ENCODE measurements at places on chromosomes 16 and 17.

DNA sequence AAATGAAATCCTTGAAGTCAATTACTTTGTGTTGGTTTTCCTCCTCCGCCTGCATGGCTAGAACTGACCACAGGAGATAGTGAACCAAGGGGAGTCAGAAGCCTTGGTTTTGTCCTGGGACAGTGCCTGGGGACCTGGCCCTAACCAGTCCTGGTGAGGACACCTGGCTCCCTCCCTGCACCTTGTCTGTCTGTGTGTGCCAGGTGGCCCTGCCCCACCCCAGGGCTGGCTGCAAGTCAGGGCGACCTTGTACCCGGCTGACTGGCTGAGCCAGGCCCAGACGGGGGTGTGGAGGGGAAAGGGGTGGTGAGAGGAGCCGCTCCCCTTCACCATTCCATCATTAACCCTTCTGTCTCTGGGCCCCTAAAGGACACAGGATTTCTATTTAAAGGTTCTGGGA is 3.4 kb downstream of the RAPGEFL1 start:
- DNase-seq, result no peak

GRCh38 chr16:30658731-30659506 is 688 bp downstream of the FBRS start:
- DNase-seq, result peak; percentile 92

DNA sequence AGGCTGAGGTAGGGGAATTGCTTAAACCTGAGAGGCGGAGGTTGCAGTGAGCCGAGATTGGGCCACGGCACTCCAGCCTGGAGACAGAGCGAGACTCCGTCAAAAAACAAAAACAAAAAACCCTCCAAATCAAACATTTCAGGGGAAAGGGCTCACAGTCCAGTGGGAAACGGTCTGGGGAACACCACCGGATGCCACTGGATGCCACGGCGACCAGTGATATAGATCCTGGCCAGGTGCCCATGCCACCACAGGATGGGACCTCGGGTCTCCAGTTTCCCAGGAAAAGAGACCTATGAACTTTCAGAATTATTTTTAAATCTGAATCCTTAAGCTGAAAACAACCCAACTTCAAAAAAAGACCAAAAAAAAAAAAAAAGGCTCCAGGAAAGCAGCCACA is 12.3 kb downstream of the CEP131 start:
- DNase-seq, result no peak

DNA sequence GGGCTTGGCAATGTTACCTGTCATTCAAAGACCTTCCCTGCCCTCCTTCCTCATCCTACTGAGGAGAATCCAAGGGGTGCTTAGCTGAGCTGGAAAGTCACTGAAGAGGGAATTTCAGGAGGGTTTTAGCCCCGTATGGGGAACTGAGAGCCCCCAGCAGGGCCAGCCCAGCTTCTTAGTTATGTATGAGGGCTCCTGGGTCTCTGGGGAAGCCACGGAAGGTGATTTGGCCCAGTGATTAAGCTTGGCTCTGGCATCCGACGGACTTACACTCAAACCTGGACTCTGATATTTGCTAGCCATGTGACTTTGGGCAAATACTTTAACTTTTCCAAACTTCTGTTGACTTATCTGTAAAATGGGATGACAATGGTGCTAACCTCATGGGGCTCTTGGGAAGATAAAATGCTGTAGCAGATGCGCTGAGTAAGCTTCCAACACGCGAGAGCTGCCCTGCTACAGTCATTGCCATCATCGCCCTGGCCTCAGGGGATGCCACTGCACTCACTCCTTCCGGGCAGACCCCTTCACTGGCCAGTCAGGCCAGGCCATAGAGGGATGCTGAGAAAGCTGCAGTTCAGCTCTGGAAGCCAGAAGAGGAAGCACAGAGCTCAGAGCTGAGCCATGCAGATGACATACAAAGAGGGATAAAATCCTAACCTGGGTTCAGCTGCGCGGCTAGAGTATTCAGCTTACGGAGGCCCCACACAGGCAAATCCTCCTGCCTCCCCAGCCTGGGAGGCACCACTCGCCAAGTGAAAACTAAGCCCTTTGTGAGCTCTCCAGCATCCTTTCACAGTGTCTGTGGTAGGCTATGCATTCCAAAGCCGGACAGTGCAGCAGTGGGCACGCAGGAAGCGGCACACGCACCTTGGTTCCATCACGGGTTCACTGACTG is 44.9 kb upstream of the PIK3R6 start:
- DNase-seq, result no peak

DNA sequence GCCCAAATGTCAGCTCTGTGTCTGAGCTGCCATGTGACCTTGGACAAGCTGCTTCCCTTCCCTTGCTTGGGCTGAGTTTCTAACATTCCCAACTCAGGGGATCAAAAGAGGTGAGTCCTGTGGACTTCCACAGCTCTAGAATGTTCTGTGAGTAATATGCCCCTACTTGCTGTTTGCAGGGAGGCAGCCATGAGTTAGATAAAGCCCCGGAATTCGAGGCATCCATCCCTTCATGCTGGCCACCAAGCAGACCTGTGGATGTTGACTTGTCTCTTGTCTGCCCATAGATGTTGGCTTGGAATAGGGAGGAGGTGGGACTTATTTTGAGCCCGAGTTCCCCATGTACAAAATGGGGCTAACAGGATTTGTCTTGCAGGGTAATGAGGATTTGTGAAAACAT is 36.2 kb downstream of the KSR1 start:
- no peak for DNase-seq

GRCh38 chr17:81239714-81240555 is 817 bp downstream of the NDUFAF8 start:
- no peak for DNase-seq

- DNase-seq, result no peak
These were observed 169.4 kb downstream of the FOXL1 start for GRCh38 chr16:86747761-86748160.

GRCh38 chr17:41535764-41536481 is 7.8 kb upstream of the KRT19 start:
- DNase-seq, result no peak

- DNase-seq, result no peak
These were observed 3.8 kb upstream of the RAI1 start for GRCh38 chr17:17677299-17678040.

DNA sequence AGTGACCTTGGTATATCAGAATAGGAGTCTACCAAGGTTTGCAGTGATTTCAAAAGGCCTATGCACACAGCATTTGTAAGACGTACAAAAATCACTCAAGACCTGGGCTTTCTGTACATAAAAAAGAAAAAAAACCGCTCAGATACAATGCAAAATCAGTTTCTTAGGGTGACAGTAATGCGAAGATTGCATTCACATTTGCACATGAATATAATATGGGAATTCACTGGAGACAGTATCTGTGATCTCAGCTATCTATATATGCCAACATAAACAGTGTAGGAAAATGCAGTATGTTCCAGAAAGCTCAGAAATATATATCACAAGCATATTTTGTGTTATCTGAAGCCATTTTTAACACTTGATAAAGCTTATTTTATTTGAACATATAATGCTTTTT is 176.4 kb upstream of the MYOCD start:
- DNase-seq, result no peak

DNA sequence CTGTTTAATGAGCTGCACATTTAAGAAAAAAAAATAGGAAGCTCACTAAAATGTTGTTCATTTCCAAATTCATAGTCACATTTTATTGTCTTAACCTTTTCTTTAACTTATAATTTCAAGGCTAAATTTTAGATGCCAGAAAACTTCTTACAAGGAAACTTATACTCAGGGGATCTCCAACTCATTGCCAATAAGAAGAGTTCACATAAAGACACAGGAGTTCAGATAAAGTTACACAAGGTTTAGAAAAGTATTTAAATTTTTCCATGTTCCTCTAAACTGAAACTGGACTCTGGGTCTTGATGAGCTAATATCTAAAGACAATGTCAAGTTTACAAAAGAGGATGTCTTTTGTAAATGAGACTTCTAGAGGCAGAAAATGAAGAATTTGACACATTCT is 190.7 kb upstream of the KCNJ16 start:
- no peak for DNase-seq

DNA sequence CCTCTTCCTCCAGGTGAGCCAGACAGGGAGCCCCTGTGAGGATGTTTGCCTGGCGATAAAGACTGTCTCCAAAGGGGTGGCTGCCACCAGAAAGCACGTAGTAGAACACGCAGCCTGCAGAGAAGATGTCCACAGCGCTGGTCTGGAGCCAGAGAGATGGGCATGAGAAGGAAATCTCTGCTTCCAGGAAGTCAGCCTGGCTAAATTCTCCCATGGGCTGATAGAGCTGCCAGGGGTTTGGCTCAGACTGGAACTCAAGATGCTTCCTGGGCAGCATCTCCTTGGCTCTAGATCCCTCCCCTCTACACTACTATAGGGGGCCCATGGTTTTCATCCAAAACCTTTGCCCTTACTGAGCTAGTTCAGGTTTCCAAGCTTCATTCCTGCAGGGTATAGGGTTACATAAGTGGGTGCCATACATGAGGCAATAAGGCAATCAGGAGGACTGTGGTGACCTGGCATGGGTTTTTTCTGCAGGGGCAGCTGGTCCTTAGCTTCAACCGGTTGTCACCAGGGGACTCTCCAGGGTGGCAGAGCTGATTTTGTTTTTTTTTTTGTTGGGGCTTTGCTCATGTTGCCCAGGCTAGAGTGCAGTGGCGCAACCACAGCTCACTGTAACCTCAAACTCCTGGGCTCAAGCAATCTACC is 13.6 kb downstream of the PLK1 start:
- DNase-seq, result no peak

GRCh38 chr17:38703742-38704605 is 1.1 kb upstream of the MLLT6 start:
- DNase-seq, result no peak

DNA sequence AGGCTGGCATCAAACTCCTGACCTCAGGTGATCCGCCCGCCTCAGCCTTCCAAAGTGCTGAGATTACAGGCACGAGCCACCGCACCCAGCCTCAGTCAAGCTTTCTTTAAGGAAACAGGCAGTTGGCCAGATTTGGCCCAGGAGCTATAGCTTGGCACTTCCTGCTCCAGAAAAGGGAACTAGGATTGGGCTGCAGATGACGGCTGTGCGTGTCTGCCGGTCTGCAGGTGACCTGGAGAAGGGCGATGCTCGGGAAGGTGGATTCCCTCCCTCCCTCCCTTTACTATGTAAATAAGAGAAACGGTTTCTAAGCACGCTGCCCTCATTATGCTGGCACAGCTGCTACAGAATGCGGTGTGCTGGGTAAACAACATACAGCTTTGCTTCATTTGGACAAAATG is 215.9 kb downstream of the RPTOR start:
- no peak for DNase-seq

DNA sequence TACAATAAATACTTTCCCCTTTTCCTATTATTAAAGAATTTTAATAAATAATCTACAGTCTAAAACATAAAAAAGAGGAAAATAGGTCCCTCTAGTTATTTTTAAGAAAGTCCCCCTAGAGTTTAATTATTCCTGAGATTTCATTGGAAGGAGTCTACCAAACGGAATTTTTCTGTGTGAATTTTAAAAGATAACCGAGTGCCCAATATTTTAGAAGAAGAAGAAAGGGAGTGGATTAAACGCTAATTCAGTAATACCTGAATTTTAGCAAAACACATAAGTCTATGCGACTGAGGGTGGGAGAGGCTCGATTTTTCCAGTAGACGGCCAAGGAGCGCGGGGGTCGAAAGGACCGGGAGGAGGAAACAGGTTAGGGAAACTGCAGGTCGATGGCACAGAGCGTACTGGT is 2.2 kb downstream of the HOXB2 start:
- DNase-seq, result no peak

GRCh38 chr16:68802190-68802589 is 41.1 kb upstream of the TANGO6 start:
- DNase-seq, result no peak

GRCh38 chr16:57591870-57592485 is 36.5 kb upstream of the ADGRG1 start:
- no peak for DNase-seq

DNA sequence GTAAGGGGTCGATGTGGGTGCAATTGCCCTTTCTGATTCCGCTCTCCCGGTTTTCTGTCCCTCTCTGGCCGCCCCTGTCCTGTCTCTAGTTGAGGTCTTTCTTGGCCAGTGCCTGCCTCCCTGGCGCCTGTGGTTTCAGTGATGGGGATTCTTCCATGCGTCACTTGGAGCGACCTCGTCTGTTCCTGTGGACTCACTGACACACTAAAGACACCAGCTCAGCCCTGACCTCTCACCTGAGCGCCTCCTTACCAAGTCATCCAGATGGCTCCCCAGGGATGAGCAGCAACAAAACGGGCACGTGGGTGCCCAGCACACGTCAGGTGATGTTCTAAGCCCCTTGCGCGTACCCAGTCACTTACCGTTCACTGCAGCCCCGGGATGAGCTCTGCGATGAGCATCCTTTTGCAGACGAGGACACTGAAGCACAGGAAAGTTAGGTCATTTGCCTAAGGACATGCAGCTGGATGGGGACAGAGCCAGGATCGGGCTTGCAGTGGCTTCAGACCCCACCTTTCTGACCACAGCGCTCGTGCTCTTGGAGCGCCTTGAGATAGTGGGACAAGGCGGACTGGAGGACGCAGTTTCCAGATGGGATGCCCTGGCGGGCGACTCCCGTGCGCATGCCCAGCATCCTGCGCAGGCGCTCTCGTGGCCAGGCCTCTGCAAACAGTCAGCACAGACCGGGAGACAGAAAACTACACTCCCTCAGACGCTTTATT is 11.5 kb upstream of the LGALS3BP start:
- no peak for DNase-seq

- DNase-seq, result no peak
These were observed 117.6 kb downstream of the USP31 start for GRCh38 chr16:23031508-23032098.

GRCh38 chr16:83118365-83118764 is 491.6 kb downstream of the CDH13 start:
- no peak for DNase-seq

DNA sequence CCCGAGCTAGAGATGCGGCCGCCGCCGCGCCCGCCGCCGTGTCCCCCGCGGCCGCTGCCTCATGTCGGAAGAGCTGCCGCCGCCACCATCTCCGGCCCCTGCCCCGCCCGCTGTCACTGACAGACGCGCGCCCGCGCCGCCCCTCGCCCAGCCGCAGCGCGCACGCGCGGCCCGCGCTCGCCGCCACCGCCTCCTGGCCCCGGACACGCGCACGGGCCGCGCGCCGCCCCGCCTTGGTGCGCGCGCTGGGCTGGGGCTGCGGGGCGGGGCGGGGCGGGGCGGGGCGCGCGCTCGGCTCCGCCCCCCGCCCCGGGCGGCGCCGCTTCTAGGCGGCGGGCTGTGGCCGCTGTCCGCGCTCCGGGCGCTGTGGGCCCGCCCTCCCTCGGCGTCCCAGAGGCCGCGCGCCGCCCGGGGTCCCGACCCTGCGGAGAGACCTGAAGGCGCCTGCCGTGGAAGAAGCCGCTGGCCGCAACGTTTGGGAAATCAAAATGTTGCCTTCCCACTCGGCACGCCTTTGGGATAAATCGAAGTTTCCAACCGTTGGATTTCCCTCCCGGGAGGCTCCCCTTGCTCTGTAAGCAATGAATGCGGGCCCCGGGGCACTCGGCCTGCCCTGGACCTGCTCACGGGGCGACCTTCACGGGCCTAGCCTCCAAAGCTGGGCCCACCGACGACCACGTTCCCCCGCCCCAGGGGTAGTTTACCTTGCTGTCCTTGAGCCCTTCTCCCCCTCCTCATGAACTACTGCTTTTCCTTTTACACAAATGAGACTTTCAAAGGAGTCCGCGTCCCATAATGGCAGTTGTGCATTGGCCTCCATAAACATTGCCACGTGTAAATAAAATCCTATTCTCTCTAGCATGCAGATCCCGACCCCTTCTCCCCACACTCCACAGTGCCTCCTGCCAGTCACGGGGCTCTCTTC is at the start of gene ADCY9:
ADCY9 (minus strand) TSS at position 118 of the 925 bp plus-strand sequence. CDS start 1,000 bp downstream, outside the sequence.
- no peak for DNase-seq

- no peak for DNase-seq
These were observed 486 bp downstream of the SYT17 start for GRCh38 chr16:19168371-19169081.
